ENCODE measurements at places on chromosomes 1 and 21. TPM values are rescaled to one million over a fixed set of nuclear protein-coding genes. Genes with fewer than 3 reads are reported as not detected.

SPRR3 gene
- total RNA-seq = not detected

KIF17 gene
- not detected for total RNA-seq

NKAIN1 gene
- total RNA-seq = not detected

PLA2G2D gene
- not detected for total RNA-seq

PLEKHA6 gene
- total RNA-seq = 0.61 TPM

DNA sequence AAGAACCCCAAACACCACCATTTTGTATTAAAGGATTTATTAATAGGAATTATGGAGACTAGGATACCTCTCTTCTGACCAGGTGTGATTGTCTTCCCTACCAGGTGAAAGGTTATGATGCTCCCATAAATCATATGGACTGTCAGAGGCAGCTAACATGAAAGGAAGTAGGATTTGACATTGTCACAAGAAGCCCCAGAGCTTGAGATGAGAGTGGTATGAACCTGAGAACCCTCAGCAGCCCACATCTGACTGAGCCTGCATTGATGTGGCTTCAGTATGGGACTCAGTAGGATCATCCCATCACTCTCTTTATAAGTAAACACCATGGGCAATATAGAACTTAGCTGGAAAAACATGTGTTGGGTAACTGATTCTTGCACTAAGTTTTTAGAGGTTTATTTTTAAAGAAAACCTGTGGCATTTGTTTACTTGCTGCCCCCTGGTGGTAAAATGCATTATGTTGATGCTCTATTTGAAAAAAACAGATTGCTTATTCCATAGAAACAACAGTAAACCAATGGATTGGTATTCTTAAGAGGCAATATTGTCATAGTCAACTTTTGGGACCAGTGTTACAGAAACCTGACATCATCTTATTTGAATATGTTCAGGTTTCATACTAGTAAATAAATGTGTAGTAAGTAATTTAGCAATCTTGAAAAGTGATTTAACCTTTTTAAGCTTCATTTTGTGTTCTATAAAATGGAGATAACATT is 16.6 kb upstream of the CACYBP start:
- DNase-seq = peak; percentile 29

DNA sequence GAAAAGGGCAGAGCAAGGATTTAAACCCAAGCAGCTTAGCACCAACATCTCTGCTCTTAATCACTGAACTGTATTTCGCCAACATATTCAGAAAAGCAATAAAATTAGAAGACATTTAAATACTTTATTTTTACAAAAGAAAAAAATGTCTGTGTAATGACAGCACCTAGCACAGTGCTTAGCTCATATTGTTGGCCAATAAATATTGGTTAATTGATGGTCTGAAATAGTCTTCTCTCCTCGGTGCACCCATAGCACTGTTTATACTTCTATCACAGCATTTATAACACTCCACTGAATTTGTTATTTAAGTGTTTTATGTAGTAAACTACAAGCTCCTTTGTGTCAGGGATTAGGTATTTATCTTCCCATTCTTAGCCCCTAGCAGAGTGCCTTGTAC is 70.9 kb upstream of the PLPPR4 start:
- no peak for DNase-seq

DNA sequence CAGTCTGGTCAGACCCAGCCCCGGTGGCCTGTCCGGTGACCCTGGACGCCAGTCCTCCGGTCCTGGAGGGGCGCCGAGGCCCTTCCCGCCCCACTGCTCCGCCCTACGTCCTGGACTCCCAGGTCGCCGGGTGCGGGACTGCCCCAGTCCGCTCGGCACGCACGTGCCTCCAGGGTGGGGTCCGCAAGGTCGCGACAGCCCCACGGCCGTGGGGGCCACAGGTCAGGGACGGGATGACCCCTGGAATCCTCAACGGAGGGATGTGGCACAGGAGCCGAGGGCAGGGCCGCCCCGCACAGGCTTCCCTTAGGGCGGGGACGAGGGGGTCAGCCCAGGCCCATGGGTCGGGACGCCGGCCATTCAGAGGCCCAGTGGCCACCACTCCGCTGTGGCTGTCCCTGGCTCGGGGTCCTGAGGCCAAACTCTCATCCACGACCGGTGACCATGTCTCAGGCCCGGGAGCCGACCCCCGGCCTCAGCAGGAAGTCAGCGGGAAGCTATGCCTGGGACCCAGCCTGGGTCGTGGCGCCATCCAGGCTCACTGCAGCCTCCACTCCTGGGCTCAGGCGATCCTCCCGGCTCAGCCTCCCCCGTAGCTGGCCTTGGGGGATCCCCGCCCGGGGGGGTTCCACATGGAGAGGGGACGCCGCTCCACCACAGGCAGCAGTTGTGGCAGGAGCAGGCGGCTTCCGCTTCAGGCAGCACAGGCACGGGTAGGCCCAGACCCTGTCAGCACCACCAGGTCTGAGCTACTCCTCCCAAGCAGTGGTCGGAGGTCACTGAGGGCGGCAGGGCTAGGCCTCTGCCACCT is 599 bp upstream of the TMEM240 start:
- no peak for DNase-seq

- DNase-seq = no peak
Measured at GRCh38 chr21:37398697-37399096, 32.1 kb downstream of the DYRK1A start.

DNA sequence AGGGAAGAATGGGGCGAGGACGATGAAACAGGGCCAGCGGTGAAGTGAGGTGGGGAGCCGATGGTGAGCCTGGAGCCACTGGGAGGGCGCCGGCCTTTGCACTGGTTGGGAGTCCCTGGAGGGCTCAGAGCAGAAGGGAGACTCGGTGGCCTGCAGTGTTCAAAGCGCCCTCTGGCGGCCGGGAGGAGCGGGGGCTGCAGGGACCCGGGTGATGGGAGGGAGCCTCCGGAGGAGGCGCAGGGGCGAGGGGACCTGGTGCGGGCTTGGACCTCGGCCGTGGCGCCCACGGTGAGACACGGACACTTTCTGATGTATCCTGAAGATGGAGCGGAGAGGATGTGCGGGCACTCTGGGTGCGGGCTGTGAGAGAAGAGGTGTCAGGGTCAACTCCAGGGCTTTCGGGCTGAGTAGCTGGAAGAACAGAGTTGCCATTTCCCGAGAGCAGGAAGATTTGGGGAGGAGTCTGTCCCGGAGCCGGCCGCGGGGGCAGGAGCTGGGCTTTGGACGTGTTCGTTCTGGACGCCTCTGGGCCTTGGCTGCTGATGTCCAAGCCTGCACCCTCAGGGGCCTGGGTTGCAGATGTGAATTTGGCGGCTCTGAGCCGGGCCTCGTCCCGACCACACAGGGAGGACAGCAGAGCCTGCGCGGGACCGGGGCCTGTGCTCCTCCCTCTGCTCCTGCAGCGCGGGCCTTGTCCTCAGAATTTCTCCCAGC is 29.7 kb downstream of the HEYL start:
- peak; percentile 75 for DNase-seq

DNA sequence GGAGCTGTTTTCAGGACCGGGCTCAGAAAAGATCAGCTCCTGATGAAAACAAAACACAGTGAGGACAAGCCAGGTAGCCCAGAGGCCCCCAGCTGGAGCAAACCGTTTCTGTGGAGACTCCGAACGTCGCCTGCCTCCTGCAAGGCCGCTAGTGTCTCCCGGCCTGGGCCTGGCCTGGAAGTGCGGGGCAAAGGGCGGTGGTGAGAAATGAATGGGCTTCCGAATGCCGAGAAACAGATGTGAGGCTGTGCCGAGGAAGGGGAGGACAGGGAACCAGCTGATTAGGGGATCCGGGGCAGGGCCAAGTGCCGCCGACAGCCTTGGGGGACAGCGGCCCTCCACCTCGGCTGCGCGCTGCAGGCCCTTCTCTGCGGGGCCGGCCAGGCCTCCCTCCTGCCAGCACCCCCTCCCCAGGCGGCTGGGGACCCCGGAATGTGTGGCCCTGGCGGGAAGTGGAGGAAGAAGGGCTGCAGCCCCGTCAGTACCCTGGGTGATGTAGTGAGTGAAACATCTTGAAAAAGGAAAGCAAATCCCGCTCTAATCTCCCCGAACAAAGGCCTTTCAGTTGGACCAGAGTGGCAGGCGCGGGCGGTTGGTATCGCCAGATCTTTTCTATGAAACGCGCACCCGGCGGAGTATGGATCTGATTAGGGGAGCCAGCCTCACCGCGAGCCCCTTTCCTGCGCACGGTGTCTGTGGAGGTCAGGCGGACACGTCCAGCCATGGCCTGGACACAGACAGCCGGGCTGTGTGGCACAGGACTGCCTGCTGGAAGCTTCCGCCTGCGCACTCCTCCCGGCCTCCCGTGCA is 52.6 kb downstream of the PRDM16 start:
- no peak for DNase-seq

GRCh38 chr1:168100315-168101002 is 36.3 kb downstream of the GPR161 start:
- no peak for DNase-seq

DNA sequence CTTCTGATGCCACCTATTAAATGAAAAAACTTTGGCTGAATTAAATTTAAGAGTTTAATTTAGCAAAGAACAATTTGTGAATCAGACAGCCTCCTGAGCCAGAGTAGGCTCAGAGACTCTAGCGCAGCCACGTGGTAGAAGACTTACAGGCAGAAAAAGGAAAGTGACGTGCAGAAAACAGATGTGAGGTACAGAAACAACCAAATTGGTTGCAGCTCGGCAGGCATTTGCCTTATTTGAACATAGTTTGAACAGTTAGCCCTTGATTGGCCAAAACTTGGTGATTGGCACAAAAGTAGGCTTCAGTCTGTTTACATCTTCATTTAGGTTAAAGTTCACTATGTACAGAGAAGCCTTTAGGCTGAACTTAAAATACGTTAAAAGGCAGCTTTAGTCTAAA is 22.9 kb downstream of the TCP10L start:
- DNase-seq = no peak

- DNase-seq = no peak
Measured at GRCh38 chr1:178706432-178706831, 18.6 kb upstream of the RALGPS2 start.

- DNase-seq = no peak
Measured at GRCh38 chr21:37580666-37581065, 214.1 kb downstream of the DYRK1A start.

GRCh38 chr1:211492511-211493132 is 660 bp upstream of the RD3 start:
- DNase-seq = no peak
